Fibroblast of lung (primary cell): ENCODE measurements at places on chromosomes 13 and 19.

DNA sequence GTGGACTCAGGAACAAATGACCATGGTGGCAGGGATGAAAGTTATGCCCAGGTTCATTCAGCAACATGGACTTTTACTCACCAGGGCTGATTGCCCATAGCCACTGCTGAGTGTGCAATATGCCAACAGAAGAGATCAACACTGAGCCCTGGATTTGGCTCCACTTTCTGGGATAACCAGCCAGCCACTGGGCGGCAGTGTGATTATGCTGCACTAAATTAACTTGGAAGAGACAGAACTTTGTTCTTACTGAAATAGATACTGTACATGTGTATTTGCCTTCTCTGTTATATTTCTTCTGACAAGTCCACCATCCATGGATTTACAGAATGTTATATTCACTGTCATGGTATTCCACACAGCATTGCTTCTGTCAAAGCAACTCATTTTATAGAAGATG lies 257.4 kb downstream of the TDRD3 start:
- DNase-seq, result peak; percentile 3

DNA sequence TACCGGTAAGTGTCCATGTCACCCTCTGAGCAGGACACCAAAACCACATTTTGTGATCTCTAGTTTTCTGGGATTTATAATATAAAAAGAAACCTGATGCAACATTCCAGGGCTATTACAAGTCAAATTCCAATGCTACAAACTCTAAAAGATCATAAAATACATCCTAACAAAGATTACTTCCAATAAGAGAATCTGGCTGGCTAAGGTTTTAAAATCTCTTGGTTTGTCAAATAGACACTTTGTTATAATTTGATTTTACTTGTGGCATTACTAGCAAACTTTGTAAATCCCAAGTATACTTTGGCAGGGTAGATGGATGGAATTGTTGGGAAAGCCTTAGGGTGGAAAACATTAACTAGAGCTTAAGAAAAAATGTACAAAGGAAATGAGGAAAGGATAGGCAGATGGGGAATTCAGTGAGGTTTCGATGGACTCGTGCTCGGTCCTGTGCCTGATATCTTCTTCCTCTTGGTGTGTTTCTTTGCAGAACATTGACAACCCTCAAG lies 74.0 kb upstream of the POMP start:
- DNase-seq, result peak; percentile 39

DNA sequence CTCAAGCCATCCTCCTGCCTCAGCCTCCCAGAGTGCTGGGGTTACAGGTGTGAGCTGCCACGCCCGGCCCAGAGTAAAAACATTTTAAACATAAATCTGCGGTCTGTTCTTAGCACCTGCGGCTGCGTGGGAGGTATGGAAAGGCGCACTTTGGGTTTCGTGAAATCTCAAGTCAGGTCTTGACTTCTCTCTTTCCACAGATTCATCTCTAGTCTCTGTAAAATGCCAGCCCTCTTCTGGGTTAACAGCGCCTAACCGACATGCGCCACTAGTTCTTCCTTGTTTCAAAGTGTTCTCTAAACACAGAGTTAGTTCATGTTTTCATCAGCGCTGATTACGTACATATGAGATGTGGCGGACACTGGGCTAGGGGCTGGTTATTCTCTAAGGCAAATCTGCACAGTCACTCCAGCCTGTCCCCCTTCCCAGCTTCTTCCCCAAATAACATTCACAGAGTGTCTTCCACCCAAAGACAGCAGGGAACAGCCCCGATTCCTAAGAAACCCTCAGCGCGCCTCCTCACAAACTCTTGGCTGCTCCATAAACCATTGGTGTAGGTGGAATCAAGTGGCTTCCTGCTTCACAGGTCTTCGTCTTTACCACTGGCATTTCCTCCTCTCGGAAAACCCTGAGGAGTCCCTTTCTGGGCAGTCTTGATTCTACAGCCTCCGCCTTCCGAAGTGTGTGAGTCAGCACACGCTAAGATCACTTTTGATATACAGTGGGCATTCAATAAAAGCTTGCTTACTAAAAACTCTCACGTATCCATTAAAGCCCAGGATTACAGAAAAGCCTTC lies 1.4 kb downstream of the PARP4 start:
- DNase-seq, result peak; percentile 97

DNA sequence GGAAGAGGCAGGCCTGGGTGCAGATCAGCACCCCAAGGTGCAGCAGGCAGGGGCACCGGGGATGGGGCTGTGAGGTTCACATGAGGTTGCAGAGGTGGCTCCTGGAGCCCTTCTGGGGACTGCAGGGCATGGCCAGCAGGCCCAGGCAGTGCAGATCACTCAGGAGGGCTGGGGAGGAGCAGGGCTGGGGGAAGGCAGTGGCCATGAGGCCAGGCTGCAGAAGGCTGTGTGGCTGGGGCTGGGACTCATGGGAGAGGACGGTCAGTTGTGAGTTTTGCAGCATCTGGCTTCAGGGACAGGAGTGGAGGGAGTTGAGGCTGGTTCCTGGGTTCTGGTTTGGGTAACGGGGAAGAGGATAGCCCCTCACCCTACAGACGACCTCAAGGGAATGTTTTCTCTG lies 7.3 kb downstream of the WDR88 start:
- DNase-seq, result no peak

GRCh38 chr13:73103238-73103637 lies 44.4 kb downstream of the KLF5 start:
- no peak for DNase-seq

DNA sequence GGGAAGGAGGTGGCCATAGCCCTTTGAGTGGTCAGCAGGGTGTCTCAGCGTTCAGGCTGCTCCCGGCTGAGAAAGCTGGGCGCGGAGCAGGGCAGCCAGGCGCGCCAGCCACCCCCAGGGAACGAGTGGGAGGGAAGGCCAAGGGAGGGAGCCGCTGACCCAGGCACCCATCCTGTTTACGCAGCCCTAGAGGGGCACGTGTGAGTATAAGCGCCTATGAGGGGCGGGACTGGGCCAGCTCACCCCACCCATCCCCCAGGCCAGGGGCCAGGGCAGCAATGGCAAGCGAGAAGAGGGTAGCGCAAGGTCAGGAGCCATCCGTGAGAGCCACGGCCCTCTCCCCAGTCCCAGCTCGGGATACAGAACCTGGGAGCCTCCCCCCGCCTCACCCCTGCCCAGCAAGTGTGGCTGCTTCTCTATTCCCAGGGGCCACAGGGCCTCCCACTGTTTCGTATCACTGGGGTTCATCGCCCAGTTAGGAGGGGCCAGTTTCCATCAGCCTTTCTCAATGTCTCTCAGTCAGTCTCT lies 897 bp upstream of the DMKN start:
- DNase-seq, result no peak

GRCh38 chr19:45752639-45753038 lies 16.4 kb downstream of the SIX5 start:
- DNase-seq, result no peak

DNA sequence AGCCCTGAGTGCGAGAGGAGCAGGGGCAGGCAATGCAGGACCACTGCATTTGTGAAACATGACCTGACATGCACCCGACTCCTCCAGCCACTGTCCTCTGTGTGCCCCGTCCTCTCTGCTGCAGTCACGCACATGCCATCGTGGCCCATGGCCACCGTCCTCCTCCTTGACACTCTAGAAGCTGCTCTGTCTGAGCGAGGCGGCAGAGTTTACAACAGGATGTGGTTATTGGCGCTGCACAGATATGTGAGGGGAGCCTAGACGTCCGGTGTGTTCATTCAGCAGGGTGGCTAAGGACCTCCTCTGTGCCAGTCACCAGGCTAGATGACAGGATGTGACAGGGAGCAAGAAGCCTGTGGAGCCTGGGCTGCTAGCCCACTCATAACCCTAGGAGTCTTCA lies 277.8 kb downstream of the FOXO1 start:
- DNase-seq, result no peak

- no peak for DNase-seq
Observed at GRCh38 chr13:51534041-51534817, 50.0 kb upstream of the WDFY2 start.

- peak; percentile 76 for DNase-seq
Observed at GRCh38 chr13:40776681-40777165, 5.7 kb upstream of the MRPS31 start.

GRCh38 chr19:49425178-49425577 lies at the start of gene GFY:
GFY (plus strand) TSS chr19:49425388; CDS start chr19:49426431, 1,043 bp downstream.
- DNase-seq, result no peak

- no peak for DNase-seq
Observed at GRCh38 chr19:18620902-18621301, 8.2 kb downstream of the TMEM59L start.

- no peak for DNase-seq
Observed at GRCh38 chr19:38243279-38243673, 12.9 kb downstream of the PPP1R14A start.

GRCh38 chr13:91115776-91116175 lies 231.7 kb upstream of the MIR17HG start:
- no peak for DNase-seq

DNA sequence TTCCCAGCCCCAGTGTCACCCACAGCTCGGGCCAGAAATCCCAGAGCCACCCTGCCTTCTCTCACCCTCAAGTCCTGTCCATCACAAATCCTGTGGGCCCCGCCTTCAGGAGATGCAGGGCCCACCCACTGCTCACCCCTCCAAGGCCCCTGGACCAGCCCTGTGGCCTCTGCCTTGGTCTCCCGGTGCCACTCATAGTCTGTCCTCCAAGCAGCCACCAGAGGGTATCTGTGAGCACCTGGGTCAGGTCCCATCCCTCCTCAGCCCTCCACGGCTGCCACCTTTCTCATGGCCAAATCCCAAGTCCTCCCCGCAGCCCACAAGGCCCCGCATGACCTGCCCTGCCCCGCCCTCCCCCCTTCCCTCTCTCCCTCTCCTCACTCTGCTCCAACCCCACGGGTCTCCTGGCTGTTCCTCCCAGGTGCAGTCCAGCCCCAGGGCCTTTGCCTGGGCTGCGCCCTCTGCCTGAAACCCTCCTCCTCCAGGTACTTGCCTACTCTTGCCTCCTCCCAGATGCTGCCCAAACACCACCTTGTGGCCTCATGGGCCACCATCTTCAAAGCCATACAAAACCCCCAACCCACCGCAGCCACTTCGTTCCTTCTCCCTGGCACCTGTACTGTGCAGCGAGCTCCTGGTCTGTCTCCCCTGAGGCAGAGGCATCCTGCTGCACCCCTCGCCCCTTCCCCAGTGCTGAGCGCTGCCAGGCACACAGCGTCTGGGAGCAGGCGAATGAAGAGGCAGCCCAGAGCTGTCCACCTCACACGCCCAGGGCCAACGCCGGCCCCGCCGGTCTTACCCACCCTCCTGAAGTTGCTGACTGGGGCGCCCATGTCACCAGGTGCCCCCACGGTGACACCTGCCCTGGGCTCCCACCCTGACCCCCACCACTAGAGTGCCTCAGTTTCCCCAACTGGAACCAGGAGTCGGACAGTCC lies 13.2 kb upstream of the UQCR11 start:
- no peak for DNase-seq

- DNase-seq, result peak; percentile 80
Observed at GRCh38 chr13:98222081-98222554, 45.0 kb upstream of the RNF113B start.

DNA sequence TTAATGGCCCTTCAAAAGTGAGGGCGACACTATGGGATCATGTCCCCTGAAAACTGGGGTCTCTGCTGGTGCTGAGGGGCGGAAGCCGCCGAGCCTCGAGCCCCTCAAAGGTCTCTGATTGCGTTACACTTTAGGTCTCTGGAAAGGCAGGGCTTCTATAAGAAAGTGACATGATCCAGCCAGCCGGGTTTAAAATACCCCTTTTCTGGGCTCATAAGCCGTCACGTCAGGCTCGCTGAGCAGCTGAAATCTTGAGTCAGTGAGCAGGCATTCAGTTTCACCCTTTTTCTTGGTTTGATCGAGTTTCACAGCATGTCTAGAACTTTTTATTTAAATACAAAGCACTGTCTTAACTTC lies 600 bp upstream of the HMGB1 start:
- DNase-seq, result peak; percentile 53

- DNase-seq, result no peak
Observed at GRCh38 chr13:27985600-27985999, 2.9 kb downstream of the URAD start.

GRCh38 chr19:37095859-37096258 lies 17.6 kb downstream of the ZNF420 start:
- DNase-seq, result peak; percentile 8

- DNase-seq, result no peak
Observed at GRCh38 chr13:75318138-75318833, 163.7 kb downstream of the TBC1D4 start.
